ENCODE measurements at places on chromosomes 12 and 14.

- DNase-seq, result peak; percentile 23
Observed at GRCh38 chr14:73591690-73592449, at the start of gene ACOT4. TSS of gene ACOT4 (plus strand) at chr14:73591873. CDS start at chr14:73591960, 87 bp downstream.

GRCh38 chr12:75120311-75120711 is 89.3 kb downstream of the KCNC2 start:
- no peak for DNase-seq

DNA sequence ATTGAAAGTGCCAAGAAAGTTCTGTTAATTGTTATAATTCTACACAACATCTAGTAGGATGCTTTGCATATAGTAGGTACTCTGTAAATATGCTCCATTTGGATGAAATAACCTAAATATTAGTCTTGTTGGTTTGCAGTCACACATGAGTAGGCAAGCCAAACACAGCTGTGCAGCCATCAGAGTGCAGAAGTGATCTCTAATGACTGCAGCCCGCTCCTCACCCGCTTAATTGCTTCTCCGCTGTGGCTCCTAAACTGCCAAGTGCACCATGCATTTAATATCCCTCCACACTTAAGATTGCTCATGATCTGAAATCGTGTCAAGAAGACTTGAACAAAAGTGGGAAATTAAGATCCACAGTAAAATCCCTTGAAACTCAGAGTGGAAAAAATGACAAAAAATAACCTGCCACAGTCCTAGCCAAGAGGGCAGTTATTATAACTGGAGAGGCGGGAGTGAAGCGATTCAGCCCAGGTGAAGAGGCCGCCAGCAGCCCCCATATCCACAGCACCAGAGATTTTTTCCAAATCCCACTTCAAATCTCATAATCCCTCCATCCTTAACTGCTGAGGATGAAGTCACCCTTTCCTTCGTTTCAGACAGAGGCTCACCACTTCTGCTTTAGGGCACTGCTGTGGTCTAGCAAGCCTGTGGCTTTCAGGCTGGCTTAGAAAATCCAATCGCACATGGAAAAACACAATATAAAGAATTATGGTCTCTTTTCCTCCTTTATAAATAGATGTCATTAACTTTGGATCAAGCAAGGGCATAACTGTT is 69.5 kb downstream of the TMEM30B start:
- DNase-seq, result no peak

DNA sequence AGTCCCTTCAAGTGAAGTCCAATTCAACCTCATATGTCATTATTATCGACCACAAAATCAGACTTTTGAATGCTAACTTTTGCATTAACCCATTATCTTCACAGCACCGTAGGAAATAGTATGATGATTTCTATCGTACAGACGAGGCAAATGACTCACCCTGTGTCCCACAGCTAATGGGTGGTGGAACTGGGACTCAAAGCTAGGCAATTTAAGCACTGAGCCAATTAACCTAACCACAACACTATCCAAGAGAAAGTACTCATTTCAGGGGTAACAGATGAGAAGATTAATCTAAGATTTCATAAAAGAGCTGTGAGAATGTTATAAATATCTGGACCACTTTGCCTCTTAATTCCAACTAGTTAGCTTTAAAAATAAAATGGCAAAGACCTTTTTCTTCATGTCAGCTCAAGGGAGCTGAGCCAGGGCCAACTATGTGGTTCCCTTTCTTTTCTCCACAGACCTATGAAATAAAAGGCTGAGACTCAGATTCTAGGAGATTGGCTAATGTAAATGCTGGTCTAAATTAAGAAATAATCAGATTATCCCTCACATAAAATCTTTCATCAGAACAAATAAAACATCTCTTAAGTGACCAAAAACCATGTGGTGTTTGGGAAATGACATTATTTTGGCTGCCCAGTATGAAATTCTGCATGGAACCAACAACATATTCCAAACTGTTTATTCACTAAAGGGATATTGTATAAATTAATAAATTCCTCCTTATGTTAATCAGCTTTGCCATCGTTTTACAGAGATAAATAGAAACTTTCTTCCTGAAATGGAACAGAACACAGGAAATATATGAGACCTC is 4.9 kb downstream of the PTGER2 start:
- no peak for DNase-seq

DNA sequence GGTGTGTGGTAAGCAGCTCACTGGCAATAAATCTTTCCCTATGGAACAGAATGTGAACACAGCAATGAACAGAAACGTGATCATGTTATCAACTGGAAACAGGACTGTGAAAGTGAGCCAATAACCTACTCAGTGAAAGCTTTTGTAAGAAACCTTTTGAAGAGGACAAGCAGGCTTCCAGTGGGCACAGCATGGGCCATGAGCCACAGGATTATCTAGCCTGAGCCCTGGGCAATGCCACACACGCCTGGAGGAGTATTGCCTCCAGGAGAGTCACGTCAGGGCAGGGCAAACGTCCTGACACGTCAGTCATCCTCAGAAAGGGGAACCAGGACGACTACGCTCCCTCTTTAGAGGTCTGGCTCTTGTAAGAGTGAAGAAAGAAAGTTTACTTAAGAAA is 32.3 kb downstream of the NRDE2 start:
- DNase-seq, result no peak

DNA sequence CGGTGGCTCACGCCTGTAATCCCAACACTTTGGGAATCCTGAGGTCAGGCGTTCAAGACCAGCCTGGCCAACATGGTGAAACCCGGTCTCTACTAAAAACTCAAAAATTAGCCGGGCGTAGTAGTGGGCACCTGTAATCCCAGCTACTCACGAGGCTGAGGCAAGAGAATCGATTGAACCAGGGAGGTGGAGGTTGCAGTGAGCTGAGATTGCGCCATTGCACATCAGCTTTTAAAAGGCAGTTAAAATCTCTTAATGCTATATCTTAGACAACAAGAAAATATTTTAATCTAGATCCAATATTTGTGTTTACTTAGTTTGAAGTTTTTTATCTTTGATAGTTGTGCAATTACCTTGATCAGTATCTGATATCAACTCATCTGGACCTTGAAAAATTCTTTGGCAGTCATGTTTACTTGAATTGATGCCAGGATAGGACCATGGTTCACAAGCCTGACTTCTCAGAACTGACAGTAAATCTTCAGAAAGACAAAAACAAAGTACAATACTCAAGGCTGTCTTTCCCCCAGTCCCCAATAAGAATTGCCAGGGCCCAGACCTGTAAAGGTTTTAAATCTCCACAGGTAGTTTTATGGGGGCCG is 135.0 kb upstream of the AEBP2 start:
- no peak for DNase-seq

- DNase-seq, result no peak
Observed at GRCh38 chr14:90058876-90059458, 2.8 kb upstream of the KCNK13 start.

DNA sequence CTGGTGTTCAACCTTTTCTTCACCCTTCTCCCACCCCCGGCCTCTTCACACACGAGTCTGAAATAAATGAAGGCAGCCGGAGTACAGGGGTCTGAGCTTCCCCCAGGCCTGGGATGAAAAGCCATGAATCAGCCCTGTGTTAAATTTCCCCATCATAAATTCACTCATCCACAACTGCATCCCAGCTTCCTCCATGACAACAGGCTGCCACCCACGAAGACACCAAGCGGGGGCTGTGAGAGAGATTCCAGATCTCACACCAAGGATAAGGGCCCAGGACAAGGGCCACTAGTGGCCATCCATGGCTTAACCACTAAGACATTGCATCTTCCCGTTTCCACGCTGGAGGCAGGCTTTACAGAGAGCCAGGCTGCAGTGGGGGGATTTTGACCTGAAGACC is 93.9 kb upstream of the NCOR2 start:
- no peak for DNase-seq

- no peak for DNase-seq
Observed at GRCh38 chr12:61138415-61138759, 1121.8 kb upstream of the USP15 start.

- no peak for DNase-seq
Observed at GRCh38 chr14:100341301-100342031, 18.3 kb downstream of the SLC25A47 start.

- no peak for DNase-seq
Observed at GRCh38 chr12:75635606-75636444, 124.4 kb upstream of the KRR1 start.

DNA sequence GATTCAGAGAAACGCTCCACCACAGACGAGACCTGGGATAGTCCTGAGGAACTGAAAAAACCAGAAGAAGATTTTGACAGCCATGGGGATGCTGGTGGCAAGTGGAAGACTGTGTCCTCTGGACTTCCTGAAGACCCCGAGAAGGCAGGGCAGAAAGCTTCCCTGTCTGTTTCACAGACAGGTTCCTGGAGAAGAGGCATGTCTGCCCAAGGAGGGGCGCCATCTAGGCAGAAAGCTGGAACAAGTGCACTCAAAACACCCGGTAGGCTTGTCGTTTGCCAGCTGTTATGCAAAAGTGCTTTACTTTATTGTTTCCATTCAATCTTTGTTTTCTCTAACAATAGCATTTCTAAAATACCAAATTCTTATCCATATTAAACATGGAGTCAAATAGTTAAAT is 287.3 kb downstream of the NAV3 start:
- no peak for DNase-seq

GRCh38 chr14:97298736-97299135 is 501.6 kb downstream of the VRK1 start:
- DNase-seq, result no peak

- DNase-seq, result no peak
Observed at GRCh38 chr12:50215033-50215432, 47.9 kb upstream of the CERS5 start.

- no peak for DNase-seq
Observed at GRCh38 chr14:68910540-68910939, 68.6 kb downstream of the ACTN1 start.

GRCh38 chr12:50747817-50748216 is 16.1 kb upstream of the ATF1 start:
- DNase-seq, result no peak

- DNase-seq, result no peak
Observed at GRCh38 chr12:75706786-75707605, 195.6 kb upstream of the KRR1 start.

- DNase-seq, result no peak
Observed at GRCh38 chr14:76101391-76102379, 50.0 kb upstream of the GPATCH2L start.

DNA sequence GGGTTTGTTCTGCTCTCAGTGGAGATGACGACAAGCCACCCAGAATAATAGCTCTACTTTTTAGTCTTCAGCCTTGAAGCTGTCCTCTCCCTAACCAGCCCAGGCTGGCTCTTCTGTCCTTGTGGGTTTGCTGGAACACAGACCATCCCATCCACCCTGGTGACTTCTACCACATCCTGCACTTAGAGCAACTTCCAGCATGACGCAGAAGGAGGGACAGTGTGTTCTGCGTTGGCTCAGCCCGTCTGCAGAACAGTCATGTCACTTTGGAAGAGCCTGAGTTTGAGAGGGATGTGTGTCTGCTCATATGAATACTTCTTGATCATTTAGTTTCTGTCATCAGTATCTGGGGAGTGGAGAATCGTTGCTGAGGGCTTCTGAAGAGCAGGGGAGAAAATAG is 198.0 kb downstream of the CACNA1C start:
- no peak for DNase-seq

GRCh38 chr12:58204071-58204470 is 262.7 kb downstream of the ATP23 start:
- DNase-seq, result no peak

DNA sequence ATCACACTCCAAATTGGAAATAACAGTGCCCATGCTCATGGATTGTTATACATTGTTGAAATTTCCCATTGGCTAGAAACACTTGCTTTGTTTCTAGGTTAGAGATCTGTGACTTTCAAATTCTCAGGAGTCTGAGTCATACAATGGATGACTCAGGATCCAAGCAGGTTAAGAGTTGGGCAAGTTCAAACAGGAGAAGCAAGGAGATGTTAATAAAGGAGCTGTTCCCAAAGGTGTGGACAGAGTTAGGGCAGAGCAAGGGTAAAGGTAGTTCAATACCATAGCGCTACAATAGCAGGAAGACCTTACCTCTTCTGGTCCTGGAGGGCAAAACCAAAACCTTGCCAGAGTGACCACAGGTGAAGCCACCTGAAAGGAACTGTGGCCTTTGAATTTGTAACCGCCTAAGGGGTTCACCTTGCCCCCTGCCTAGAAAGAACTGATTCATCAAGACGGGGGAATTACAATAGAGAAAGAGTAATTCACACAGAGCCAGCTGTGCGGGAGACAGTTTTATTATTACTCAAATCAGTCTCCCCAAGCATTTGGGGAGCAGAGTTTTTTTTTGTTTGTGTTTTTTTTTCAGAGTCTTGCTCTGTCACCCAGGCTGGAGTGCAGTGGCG is 4.2 kb upstream of the AMN1 start:
- DNase-seq, result peak; percentile 30

- DNase-seq, result no peak
Observed at GRCh38 chr14:88871429-88871828, 47.0 kb downstream of the TTC8 start.

- DNase-seq, result no peak
Observed at GRCh38 chr14:24122416-24122815, 7.7 kb upstream of the NRL start.

GRCh38 chr12:108174641-108175040 is 45.6 kb downstream of the WSCD2 start:
- no peak for DNase-seq

GRCh38 chr12:105754313-105754712 is 384.4 kb downstream of the NUAK1 start:
- DNase-seq, result no peak

GRCh38 chr12:19529951-19530636 is 90.8 kb downstream of the AEBP2 start:
- DNase-seq, result no peak

DNA sequence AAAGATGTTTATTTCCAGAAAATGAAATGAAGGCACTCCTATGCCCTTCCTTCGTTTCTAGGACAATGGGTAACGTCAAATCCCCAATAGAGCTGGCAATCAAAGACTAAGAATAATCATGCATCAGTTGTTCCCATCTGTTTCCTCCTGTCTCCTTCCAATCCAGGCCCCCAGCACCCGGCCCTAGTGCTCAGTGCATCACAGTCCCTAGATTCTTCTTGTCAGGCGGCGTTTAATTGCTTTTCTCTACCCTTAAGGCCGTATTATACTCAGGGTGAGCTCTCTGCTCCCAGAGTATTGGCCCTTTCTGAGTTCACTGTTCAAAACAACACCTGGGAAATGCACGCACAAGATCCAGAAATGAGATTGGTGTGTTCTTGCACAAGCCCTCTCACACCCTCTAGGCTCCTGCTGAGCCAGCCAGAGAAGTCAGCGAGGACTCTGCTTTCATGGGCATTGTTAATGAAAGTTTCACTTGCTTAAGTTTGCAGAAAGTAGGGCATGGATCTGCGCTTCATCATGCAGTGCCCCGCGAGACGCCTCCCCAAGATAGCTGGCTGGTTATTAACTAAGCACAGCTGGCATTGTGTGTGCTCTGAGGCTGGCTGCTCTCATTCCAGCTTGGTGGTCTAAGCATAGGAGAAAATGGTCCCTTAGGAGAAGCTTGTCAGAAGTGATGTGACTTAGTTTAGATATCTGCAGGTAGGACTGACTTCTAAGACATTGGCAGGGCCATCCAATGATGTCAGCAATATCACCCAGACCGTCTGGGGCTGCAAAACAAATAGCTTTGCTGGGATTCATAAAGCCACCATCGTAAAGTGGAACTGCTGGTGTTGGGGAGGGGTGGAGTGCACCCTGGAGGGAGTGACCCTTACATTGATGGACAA is 28.7 kb downstream of the CRACR2A start:
- no peak for DNase-seq

All from stimulated activated CD4-positive, alpha-beta T cell treated with anti-CD3 and anti-CD28 coated beads, Interleukin-2, amount 100 ng/mL, for 48 hours (primary cell).